ENCODE measurements at places on chromosomes 2 and 18.

DNA sequence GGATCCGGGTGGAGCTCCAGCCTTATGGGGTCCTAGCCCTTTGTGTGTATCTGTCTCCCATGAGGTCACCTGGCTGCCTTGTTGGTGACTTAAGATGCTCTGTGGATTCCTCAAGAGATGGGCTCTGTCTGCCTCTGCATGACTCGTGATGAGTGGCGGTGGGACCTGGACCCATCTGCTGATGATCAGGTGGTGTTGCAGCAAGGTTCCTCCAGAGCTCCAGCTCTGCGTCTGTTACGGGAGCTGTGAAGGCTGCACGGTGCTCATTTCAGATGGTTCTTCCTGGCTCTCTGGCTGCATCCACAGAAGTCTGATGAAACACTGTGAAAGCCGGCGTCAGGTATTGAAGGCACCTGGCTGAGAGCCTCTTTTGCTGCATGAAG, 2.4 kb downstream of the AGAP1 start:
- DNase-seq, result no peak

- no peak for DNase-seq
These were observed 141.3 kb upstream of the FOSL2 start for GRCh38 chr2:28251337-28251736.

GRCh38 chr2:98294711-98295110, 51.5 kb upstream of the CNGA3 start:
- DNase-seq, result no peak

- DNase-seq, result no peak
These were observed 1646.8 kb upstream of the TMEFF2 start for GRCh38 chr2:193841384-193842150.

DNA sequence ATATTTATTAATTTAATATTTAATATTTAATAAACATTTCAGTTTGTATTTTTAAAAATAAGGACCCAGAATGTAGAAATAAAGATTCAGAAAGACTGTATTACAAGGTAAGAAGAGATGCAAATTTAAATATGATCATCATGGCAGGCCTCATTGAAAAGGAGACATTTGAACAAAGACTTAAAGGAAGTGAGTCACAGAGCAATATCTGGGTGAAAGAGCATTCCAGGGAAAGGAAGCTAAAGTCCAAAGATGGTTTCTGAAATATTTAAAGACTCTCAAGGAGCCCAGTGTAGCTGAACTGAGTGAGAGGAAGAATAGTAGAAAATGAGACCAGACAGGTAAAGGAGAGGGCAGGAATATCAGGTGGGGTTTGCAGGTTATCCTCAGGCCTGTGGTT, 5.9 kb downstream of the SCYGR4 start:
- DNase-seq, result no peak

GRCh38 chr18:24396082-24396633, 1.5 kb downstream of the OSBPL1A start:
- no peak for DNase-seq

DNA sequence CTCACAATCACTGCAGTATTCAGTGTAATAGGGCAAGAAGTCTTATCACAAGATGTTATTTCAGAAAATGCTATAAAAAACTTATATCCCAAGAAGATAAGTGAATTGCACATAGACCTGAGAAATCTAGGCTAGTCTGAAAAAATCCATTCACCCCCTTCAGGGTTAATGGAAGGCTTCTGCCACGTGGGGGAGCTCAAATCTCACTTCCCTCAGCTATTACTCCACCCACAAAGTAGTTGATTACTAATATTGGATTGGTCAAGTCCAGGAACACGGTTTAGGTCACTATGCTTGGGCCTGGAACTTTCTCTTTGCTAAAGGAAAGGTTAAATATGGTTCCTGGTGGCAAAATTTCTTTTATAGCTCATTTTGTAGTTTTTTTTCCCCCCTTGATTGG, 51.2 kb upstream of the ADAM23 start:
- DNase-seq, result peak; percentile 49

- DNase-seq, result no peak
These were observed 441.7 kb downstream of the ZNF521 start for GRCh38 chr18:24910221-24910620.

DNA sequence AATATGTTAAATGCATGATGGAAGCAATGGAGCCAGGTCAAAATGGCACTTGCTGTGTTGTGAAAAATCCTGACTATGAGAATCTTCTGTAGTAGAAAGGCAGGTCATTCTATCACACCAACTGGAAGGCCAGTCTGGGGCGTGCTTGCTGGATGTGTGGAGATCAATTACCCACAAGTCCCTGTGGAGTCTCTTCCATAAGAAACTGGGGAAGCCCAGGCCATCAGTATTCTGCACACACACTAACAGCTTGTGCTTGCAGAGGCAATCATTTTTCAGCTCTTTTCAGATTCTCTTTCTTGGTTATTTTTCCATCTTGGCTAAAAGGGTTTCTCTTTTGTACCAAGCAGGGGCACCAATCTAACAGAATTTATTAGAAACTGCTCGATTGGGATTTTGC, 190.8 kb downstream of the SLC8A1 start:
- DNase-seq, result no peak

DNA sequence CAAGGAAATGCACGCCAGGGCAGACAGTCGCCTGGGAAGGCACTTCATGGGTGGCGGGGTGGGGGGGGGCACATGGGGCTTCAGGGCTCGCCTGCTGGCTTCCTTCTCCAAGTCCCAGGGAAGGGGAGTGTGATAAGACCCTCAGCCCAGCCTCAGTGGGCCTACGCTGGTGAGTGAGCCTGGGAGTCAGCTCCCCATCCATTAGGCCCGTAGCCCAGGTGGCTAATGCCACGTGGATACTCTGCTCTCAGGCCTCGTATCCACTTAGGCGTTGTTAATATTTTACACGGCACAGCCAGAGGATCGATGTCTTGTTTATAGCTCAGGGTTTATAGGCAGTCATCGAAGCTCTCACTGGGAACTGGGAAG, 47.1 kb downstream of the KCNIP3 start:
- no peak for DNase-seq

- DNase-seq, result no peak
These were observed 61.3 kb downstream of the ACAA2 start for GRCh38 chr18:49752095-49752457.

- DNase-seq, result no peak
These were observed 116.1 kb upstream of the GPC1 start for GRCh38 chr2:240319221-240319854.

- no peak for DNase-seq
These were observed 88.1 kb upstream of the AGAP1 start for GRCh38 chr2:235405612-235406361.

DNA sequence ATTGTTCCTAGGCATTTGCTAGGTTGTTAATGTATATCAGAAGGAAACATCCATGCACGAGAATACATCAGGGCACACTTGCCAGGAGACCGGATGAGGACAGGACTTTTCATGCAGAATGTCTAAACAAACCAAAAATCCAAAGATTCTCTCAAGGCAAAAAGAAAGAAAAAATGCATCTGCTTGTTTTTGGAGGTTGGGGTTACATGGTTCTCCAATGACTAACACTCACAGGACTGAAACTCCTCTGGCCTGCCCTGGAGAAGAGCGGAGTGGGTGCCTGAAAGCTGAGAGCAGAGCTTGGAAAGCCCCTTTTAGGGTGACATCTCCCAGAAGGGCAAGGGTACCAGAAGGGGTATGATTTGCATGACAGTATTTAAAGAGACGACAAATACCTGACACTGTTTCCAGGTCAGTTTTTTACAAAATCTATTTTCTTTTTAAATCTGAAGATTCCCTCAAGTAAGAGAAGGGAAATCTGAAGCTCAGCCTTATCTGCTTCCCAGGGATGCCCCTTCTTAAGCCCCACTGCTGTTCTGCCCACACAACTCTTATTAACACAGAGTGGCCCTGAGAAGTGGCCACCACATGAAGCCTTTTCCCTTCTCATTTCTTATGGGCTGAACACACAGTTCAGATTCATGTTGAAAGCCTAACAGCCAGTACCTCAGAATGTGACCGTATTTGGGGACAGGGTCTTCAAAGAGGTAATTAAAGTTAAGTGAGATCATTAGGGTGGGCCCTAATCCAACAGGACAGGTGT, 216.4 kb downstream of the STK39 start:
- DNase-seq, result no peak

DNA sequence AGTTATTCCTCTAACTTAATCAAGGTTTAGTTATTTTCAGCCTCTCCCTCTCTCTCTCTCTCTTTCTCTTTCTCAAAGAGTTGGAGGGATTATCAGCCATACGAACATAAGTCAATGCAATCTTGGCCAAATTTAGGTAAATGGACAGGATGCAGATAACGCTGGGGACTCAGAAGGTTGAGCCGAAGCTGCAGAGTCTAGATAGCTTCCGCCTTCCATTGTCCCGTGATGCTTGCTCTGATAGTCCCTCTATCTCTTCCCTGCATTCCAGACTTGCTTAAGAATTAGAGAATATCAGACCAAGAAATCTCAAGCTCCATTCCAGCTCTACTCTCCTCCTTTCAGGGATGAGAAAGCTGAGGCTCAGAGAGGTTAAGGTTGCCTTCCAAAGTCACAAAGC, 502.8 kb upstream of the TNP1 start:
- no peak for DNase-seq

GRCh38 chr2:187718092-187718491, 163.9 kb upstream of the TFPI start:
- DNase-seq, result no peak

DNA sequence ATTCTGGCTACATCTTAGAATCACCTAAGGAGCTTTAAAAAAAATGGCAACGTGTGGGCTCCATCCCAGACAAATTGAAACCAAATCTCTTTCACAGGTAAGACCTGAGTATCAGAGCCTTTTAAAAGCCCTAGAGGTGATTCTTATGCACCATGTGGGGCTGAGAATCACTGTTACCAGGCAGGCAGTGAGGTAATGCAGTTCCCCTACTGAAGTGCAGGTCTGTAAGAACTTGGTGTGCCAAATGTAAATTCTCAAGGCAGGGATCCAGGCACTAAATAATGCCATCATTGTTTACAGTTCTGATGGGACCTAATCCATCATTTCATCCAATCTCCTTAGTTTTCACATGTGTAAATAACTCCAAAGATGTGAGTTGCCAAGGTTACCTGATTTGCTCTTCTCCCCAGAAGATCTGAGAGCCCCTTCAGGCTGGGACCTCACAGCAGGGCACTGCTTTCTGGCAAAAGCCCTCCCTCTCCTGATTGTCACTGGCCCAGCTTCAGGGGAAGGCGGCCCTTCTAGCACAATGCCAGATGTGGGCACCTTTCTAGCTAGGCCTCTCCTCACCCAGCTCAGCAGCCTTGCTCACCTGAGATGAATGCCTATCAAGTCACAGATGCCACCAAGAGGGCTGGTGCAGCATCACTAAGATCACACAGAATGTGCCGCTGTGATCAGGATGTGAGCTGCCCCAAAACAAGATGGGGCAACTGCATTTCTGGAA, 73.6 kb upstream of the RGPD5 start:
- DNase-seq, result peak; percentile 9

GRCh38 chr18:13159579-13159978, 59.0 kb upstream of the LDLRAD4 start:
- DNase-seq, result peak; percentile 73

- no peak for DNase-seq
These were observed 13.8 kb downstream of the NRXN1 start for GRCh38 chr2:51018145-51018544.

DNA sequence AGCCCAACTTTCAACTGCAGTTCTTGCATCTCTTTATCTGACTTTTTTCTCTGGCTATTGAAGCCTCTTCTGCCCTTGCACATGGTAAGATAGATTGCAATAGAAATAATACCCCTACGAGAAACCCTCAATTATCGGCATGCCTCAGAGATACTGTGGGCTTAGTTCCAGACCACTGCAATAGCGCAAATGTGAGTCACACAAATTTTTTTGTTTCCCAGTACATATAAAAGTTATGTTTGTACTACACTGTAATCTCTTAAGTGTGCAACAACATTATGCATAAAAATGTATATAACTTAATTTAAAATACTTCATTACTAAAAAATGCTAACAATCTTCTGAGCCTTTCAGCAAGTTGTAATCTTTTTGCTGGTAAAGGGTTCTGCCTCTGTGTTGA, 124.7 kb downstream of the PDE1A start:
- peak; percentile 2 for DNase-seq

DNA sequence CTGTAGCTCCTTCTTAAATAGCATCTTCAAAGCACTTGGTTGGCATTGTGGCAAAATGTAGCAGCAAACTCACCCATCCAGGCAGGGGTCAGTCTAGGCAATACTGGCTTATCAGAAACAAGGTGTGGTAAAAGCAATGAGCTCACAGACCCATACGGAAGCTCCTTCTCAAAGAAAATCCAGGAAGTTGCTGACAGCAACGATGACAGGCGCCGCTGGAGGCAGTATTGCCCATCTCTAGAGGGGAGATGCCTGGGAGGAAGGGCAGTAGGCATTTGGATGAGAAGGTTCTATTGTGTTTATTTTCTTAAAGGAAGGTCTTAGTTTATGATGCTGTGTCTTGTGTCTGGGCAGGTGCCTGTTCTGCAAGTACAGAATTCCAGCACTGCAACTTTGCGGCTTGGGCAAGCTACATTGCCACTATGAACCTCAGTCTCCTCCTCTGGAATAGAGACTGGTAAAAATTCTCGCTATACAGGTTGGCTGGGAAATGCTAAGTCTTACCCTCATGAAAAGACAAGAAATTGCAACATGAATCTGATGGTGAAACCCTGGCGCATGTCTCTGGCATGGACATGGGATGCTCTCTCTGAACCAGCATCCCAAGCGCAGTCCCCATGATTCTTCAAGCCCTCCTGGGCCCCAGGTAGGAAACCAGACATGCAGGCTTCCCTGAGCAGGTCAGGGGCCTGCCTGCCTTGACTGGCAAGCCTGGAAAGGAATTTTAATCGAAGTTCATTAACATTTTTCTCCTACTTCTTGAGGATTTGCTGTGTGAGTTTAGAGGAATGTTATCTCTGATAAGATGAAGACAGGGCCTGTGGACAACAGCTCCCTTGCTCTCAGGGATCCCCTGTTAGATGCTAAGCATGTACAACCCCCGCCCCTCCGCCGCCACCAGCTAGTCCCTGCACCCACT, 156.0 kb downstream of the TFCP2L1 start:
- DNase-seq, result no peak

DNA sequence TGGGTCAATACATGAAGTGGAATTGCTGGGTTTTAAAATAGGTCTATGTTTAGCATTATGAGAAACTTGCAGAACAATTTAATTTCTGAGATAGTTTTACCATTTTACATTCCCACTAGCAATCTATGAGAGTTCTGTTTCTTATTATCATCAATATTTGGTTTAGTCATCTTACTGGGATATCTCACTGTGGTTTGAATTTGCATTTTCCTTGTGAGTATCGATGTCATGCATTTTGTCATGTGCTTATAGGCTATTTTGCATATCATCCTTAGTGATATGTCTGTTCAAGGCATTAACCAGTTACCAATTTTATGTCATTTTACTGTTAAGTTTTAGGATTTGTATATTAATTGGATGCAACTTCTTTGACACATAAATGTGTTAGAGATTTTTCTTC, 204.4 kb downstream of the MCFD2 start:
- no peak for DNase-seq

GRCh38 chr18:70132999-70133398, 72.5 kb downstream of the RTTN start:
- no peak for DNase-seq

DNA sequence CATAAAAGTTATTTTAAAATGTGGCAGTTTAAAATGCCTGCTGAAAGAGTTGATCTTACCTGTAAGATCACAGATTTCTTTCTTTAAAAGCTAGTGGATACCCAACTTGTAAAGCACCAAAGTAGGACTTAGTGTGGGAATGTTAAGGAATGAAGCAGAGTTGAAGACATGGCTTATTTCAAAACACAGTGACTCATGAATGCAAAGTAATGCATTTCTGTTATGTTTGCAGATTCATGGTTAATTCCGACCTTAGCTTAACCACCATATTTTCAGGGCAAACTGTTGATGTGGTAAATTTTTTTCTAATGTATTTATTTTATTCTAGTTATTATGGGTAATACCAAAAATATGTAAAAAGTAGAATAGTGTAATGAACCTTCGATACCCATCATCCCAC, 206.8 kb upstream of the FOSL2 start:
- no peak for DNase-seq

All from COR-L47 (cell line).